ENCODE measurements at places on chromosomes 13 and 19.

GRCh38 chr13:33351319-33351718, 65.8 kb upstream of the STARD13 start:
- peak; percentile 35 for DNase-seq

DNA sequence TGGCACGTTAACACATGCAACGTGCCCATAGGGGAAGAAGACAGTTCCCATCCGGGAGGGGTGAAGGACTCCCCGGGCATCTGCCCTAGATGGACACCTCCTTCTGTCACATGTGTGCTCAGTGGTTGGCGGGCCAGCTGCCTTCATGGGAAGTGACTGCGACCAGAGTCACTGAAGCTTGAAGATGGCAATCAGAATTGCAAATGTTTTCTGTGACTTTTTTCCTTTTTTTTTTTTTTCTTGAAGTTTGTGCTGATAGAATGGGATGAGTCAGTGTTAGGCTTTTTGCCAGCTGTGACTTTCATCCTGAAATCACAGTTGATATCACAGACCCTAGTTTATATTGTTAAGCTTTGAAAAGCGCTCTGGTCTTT, 109.2 kb upstream of the MCF2L start:
- DNase-seq, result peak; percentile 30

DNA sequence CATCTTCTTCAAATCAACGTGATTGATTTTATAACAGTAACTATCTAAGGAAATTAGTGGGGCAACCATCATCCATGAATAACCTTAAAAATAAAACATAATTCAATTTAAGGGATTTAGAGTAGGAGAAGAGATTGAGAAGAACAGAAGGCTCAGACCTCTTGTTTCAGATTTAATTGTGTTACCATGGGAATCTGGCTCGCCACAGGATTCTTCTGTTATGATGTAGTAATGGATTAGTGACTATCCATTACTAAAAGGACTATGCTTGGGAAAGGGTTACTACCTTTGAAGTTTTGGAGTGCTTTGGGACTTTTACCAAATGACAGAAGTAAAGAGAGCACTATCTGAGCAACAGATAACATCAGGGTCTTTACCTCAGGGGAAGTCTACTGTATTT, 13.2 kb downstream of the FREM2 start:
- DNase-seq, result no peak

DNA sequence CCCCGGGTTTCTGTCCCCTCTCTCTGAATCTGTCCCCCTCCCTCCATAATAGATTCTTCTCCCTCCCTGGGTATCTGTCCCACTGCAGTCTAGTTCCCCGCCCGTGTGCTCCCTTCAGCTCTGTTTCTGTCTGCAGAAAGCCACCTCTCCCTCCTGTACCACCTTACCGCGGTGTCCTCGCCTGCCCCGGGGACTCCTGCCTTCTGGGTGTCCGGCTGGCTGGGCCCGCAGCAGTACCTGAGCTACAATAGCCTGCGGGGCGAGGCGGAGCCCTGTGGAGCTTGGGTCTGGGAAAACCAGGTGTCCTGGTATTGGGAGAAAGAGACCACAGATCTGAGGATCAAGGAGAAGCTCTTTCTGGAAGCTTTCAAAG, 1.3 kb downstream of the FCGRT start:
- DNase-seq, result no peak

DNA sequence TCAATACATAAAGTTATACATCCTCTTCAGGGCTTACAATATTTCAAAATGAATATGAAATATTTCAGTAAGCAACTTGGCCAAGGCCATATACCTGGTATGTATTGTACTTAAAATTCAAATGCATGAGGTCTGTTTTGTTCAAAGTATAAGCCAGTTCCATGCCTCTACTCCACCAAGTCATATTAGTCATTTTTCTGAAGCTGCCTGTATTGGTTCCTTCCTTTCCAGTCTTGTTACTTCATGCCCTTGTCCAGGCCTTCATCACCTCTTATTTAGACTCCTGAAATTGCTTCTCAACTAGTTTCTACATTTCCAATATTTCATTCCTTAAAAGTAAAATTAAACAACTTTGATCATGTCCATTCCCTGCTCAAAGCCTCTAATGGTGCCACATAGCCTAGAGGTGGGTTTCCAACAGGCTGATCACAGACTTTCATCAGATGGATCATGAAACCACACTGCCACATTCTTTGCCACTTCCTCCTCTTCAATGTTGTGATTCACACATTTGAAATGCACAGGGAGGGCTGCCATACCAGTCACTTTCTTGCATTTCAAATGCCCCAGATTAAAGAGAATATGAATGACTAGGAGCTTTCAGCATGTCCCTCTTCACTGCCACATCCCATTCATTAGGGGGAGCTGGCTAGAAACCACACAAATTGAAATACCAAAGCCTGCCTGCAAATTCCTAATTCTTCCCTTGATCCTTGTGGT, 424.1 kb upstream of the DACH1 start:
- DNase-seq, result peak; percentile 95

DNA sequence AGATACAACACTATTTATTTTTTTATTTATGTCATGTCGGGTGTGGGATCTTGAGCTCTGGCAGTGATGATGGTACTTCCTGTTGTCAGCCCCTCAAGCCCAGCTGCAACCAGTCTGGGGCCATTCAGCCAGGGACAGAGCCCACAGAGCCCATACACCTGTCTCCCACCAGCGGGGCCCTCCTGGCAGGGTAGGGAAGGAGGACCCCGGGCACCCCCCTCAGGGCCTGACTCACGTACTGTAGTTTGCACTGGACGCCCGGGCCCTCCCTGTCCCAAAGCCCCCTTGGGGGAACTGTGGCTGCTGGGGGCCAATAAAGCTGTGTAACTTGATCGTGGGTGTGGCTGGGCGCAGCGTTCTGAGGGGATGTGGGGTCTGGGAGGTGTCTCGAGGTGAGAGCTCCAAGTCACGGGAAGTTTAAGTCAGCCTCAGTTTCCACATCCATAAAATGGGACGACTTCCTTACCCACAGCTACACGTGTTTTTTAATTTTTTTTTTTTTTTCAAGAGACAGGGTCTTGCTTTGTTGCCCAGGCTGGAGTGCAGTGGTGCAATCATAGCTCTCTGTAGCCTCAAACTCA, 9.5 kb downstream of the ATG4D start:
- DNase-seq, result no peak

DNA sequence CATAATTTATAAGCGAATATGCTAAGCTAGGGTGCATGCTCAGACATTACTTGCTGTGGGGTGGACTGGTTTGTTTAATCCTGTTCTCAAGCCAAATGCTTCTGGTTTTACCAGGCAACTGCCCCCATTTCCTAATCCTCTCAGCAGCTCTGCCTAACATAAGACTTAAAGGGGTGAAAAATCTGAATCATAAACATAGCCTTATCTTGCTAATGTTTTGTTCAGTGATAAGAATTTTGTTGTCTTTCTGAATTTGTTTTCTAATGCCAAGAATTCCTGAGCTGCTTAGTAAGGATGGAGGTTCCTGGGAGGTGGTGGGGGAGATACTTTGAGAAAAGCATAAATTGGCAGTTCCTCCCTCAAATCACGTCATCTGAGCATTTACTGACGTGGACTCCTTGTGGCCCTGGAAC, 42.7 kb downstream of the ING1 start:
- peak; percentile 59 for DNase-seq

GRCh38 chr19:2942928-2943640, 1.7 kb downstream of the ZNF77 start:
- DNase-seq, result no peak

DNA sequence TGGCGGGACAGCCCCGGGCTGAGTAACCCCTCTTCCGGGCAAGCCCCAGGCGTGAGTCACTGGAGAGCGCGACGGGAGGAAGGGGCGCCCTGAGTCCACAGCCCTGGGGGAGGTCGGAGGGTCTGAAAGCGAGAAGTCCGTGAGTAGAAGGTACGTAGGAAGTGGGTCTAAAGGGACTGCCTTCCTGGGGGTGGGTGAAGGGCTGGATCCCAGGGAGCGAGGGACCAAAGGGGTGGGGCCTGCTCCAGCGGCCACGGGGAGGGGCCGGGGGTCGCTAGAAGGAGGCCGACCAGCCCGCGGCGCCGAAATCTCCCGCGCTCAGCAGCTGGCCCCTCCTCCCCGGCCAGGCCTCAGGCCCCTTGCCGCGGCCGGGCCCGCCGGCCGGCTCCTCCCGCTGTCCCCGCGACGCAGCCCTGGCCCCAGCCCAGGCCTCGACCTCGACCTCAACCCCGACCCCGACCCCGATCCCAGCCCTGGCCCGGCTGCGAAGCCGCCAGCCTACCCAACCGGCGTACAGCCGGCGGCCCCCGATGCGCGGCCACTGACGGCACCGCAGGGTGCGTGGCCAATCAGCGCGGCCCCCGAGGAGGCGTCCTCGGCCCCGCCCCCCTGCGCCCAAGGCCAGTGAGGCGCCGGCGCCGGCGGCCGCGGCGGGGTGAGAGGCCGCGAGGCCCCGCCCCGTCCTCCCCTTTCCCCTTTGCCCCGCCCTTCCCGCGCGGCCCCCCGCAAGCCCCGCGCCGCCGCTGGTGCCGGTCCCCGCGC, 22.6 kb downstream of the IPO5 start:
- peak; percentile 88 for DNase-seq

DNA sequence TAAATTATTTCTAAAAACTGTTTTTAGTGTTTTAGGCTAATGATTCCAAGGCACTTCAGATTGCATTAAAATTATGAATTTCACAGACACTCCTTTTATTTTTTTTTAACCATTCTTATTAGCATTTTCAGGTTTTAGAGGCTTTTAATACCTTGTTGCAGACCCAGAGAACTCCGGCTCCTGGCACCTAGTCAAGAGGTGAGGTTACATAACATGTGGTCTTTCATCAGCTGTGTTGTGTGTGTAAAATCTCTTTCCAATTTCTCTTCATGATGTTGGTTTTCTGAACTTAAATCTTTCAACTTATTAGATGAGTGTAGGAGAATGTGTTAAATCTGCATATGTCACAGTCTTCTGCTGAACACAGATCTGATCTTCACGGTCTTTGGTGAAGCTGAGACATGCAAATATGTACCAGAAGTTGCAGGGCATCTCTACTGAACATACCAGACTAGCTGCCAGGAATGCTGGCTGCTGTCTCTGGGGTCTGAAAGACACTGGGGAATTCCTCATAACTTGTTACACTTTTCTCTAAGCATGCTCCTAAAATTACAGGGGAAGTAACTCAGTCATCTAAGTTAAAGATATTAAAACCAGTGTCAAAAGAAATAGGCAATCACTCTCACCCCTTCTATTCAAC, 1165.3 kb downstream of the EFNB2 start:
- peak; percentile 49 for DNase-seq

- DNase-seq, result no peak
These were observed 6.8 kb downstream of the FUT6 start for GRCh38 chr19:5832527-5833216.

GRCh38 chr19:18464646-18465045, 26.7 kb upstream of the ISYNA1 start:
- peak; percentile 41 for DNase-seq

- DNase-seq, result peak; percentile 40
These were observed 396.9 kb upstream of the SLITRK5 start for GRCh38 chr13:87274209-87274819.

DNA sequence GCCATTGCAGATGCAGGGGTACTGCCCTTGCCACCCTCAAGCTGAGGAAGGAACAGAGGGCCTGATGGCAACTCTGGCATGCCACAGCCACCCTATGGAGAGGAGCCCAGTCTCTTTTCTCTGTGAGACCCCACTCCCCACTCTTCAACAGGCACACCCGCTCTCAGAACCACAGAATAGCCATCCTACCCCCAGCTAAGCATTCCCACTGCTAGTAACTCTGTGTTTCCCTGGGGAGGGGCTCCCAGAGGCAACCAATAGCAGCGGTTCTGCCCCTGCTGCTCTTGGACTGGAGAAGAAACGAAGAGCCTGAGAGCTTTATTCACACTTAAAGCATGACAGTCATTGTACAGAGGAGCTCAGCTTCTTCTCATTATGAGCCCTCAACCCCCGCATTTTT, 49.3 kb downstream of the UBL3 start:
- DNase-seq, result no peak

GRCh38 chr13:30880856-30881155, 25.3 kb upstream of the MEDAG start:
- DNase-seq, result peak; percentile 83

GRCh38 chr13:45872566-45872965, 21.0 kb upstream of the SIAH3 start:
- DNase-seq, result peak; percentile 20
